ENCODE measurements at places on chromosomes 2 and 18.

DNA sequence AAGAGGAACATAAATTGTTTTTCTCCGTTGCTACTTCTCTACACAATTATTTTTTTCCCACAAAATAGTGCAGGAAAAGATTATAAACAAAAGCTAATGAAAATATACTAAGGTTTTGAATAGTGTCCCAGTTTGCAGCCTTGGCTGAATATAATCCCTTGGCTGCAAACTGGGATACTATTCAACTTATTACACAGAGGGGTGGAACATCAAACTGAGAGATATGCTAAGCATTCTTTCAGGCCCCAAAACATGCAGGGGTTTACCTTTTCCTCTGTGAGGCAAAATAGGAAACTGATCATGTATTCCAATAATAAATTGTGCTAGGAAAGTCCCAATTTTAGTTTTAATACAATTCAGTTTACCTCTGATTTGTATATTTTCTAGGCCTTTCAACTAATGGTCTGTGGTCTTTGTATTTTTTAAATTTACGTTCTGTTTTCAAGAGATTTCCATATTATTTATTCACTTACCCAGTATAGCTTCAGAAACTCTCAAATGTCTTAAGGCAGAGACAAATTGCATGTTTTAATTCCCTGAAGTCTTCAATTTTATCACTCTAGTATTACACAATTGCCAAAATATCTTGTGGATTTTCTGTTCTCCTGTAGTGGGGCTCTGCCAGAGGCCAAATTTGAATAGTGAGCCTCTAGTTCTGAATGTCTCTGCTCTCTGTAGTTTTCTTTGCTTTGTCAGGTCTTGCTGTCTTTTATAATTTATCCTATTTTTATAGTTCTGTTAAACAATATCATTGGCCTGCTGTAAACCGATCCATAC is 63.9 kb downstream of the PPP1R1C start:
- DNase-seq: no peak

- DNase-seq: no peak
Observed at GRCh38 chr2:94870440-94871225, 597 bp upstream of the TEKT4 start.

DNA sequence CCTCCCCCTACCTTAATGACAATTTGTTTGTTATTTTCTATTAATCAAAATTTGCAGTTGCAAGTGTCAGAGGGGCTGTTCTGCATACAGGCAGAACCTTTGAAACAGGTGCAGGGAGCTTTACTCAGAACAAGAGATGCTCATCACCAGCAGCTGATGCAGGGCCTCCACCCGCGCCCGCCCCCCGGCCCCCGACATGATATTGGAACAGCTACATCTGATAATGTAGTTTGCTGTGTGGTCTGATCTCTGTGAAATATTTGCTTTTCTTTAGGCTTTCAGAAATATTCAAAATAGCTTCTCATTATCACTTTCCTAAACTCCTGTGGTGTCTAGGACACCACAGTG is 130.0 kb downstream of the PRKCE start:
- DNase-seq: no peak

DNA sequence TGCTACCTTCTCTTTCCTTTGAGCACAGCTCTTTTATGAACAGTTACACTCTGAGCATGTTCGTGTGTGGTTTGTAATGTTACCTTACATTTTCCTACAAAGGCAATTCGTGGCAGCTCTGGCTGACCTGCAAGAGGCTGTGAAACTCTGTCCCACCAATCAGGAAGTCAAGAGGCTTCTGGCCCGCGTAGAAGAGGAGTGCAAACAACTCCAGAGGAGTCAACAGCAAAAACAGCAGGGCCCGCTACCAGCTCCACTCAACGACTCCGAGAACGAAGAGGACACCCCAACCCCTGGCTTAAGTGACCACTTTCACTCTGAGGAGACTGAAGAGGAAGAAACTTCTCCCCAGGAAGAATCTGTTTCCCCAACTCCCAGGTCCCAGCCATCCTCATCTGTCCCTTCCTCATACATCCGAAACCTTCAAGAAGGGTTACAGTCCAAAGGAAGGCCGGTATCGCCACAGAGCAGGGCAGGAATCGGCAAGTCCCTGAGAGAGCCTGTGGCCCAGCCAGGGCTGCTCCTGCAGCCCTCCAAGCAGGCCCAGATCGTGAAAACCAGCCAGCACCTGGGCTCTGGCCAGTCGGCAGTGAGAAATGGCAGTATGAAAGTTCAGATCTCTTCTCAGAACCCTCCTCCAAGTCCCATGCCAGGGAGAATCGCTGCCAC is 56.9 kb downstream of the WDSUB1 start:
- no peak for DNase-seq

GRCh38 chr2:36509075-36509474 is 88.9 kb downstream of the FEZ2 start:
- DNase-seq: no peak

- no peak for DNase-seq
Observed at GRCh38 chr2:101272045-101272784, 19.5 kb downstream of the CNOT11 start.

DNA sequence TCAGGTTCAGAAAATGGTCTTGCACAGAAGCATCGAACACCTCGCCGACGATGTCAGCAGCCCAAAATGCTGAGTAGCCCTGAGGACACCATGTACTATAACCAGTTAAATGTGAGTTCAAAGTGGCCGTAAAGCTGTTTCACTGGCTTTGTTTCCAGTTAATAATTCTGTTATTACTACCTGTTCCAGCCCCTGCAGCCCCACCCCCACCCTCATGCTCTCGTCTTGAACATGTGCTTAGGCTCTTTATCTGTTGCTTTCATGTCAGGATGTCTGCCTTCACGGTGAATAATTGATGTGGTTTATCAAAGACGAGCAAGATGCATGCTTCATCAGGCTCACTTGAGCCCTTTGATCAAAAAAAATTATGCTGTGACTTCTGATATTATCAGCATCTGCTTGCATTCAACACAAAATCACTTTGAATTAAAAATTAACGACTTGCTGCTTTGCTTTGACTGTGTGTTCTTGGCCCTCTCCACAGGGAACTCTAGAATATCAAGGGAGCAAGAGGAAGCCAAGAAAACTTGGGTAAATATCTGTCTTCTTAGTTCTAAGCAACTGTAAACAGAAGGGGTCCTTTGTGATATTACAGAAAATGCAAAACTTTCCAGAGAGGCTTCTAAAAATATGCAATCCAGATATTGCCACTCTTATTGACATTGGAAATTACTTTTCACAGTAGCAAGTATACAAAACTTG is 63.4 kb upstream of the SP5 start:
- no peak for DNase-seq

DNA sequence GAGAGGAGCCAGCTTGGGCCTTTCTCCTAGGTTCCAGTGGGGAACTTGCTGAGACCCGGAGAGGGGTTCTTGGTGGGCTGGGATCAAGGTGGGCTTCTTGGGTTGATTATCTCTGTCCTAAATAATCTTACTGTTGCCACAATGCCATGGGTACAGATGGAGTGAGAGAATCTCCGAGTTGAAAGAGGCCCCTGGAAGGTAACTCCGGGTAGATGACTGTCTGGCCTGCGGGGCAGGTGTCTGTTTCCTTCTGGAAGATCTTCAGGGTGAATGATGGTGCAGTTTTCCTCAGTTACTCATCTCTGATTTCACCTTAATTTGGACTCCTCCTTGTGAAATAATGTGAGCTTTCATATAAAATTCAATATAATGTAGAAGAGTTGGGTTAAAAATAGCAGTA is 159.4 kb downstream of the ACTR3 start:
- DNase-seq: no peak

- DNase-seq: peak; percentile 89
Observed at GRCh38 chr2:64876137-64876647, 113.0 kb upstream of the SLC1A4 start.

DNA sequence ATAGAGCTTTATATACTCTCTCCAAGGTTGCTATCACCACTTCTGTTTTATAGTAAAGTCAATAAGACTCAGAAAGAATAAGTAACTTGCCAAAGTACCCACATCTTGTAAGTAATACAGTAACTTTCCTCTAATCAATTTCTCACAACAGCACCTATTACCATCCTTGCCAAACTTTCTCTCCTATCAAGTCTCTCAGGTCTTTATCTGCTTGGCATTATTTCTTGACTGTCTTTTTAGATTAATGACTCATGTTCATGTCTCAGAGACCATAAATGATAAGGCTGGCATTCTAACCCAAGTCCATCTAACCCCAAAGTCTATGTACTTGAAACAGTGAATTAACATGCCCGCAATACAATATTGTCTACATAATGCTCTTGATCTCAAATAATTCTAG is 618.0 kb upstream of the ZEB2 start:
- no peak for DNase-seq

GRCh38 chr18:63107171-63107845 is 212.3 kb downstream of the BCL2 start:
- no peak for DNase-seq

DNA sequence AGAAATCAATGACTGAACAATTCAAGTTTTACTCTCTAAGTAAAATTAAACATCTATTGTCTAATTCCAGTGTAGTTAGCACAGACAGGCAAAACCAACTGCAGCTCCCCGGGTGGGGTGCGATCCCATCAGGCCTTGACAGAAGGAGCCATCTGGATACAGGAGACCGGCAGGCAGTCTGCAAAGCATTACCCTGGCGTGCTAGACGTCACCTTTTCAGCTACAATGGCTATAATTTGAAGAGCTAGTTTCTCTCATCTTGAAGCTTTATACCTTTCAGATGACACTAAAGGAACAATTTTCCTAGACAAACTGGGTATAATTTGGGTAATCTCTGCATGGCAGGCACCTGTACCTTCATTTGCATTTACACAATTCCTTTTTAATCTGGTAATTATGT is 761.5 kb upstream of the SOX11 start:
- no peak for DNase-seq

DNA sequence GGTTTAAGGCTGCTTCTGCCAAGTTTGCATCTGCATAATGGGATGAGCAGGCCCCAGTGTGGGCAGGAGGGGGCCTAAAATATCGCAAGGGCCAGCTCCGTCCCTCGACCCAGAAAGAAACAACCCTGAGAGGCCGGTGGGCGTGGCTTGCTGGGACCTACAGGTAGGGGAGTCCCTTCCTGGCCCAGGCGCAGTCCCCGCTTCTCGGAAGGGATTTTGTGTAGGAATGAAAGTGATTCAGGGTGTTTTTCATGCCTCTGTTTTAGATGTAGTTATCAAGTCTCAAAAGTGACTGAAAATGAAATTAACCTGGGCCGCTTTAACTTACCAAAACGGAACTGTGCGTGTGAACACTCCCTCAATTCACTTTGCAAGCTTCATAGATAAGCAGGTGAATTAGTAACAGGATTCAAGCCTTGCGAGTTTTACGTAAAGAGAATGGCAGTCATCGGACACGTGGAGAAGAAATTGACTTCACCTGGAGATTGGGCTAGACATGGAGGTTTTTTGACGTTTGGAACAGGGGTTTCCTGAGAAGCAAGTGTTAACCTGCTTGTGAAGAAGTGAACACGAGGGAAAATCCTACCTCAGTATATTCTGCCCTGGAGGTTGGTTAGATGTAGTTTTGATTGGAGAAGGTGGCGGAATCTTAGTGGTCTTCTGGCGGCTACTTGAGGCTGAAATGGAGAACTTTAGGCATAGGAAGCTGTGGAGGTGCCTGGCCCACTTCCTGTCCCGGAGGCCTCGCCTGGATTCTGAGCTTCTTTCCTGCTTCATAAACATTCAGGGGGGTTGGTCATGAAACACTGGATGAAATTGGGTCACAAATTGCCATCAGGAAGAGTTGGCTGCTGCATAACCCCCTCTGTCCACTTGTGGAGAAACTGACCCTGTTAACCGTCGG is 1.7 kb downstream of the NCK2 start:
- no peak for DNase-seq

DNA sequence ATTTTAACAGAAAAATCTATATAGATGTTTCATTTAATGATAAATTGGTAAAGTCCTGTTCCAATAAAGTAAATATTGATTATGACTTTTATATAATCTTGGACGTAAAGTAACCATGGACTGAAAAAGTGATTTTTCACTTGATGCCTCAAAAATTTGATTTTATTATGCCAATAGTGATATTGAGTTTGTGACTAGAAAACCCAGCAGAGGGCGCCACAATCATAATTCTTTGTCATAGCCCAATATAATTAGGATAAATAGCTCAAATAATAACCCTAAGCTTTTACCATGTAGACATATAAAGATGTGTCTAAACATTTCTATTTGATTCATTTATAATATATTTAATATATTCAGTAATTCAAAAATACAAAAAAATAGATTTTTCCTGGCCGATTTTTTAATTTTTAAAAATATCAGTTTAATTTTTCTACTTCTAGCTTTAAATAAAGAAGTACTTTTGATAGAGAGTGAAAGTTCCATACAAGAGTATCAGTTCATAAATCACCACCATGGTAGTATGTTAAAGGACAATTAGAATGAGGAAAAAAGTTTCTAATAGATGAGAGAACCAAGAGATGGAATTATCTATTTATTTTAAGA is 30.7 kb downstream of the CAMKMT start:
- DNase-seq: peak; percentile 18

- no peak for DNase-seq
Observed at GRCh38 chr2:72961853-72962468, 44.6 kb downstream of the EMX1 start.

GRCh38 chr2:7660816-7661215 is 743.6 kb downstream of the RNF144A start:
- DNase-seq: no peak

Measured in fibroblast of skin of abdomen (primary cell).